Cortex of kidney (tissue), 1 donor: ENCODE measurements at places on chromosomes 1 and 21.

GRCh38 chr1:179153217-179153616, 71.3 kb downstream of the TOR3A start:
- DNase-seq: no peak

DNA sequence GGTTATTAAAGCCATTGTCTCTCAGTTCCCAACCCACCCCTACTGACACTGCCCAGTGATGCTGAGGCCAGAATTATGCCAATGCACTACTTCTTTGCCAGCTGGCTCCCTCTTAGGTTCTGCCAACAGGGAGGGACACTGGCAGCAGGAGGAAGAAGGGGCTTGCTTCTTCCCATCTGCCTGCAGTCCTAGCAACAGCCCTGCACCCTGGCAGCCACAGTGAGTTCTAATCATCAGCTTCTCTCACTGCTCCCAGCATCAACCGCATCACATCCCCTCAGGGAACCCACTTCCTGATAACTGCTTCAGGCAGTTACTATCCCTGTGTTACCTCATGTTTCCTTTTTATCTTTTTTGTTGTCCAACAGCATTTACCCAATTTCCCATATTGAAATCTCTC, 86.2 kb downstream of the UBR4 start:
- DNase-seq: no peak

DNA sequence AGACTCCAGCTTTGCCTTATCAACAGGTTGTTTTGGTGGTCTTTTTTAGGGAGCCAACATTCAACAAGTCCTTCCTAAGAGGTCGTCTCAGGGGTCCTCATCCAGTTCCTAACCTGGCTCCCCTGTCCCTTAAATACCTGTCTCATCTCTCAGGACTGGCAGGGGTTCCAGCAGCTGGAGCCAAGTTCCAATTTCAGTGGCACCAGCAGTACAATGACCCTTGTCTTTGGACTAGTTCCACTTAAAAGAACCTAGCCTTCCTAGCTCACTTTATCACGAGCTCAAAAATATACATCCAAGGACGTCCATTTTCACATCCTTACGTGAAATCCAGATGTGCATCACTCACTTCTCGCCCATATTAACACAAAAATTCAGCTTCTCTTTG, 18.7 kb upstream of the TRAF3IP3 start:
- DNase-seq: no peak

DNA sequence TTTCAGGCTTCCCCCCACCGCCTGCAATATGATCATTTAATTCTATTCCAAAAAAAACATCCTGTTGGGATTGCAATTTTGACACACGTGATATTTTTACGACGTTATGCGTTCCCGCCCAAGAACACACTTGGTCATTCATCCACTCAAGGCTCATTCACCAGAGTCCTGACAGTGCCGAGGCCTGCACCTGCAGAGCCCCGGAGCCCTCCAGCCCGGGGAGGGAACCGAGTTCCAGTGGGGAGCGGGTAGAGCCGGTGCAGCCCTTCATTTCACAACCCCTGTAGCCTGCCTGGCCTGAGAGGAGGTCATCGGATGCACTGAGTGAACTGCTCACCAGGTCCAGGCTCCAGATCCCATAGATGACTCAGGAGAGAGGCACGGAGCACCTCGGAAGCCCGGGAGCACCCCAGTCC, 156.0 kb upstream of the BACE2 start:
- no peak for DNase-seq

GRCh38 chr21:42221581-42222345, 2.8 kb downstream of the ABCG1 start:
- DNase-seq: no peak

GRCh38 chr1:27602462-27603308, 1.3 kb downstream of the AHDC1 start:
- DNase-seq: no peak
